ENCODE measurements at places on chromosomes 3 and 15.

DNA sequence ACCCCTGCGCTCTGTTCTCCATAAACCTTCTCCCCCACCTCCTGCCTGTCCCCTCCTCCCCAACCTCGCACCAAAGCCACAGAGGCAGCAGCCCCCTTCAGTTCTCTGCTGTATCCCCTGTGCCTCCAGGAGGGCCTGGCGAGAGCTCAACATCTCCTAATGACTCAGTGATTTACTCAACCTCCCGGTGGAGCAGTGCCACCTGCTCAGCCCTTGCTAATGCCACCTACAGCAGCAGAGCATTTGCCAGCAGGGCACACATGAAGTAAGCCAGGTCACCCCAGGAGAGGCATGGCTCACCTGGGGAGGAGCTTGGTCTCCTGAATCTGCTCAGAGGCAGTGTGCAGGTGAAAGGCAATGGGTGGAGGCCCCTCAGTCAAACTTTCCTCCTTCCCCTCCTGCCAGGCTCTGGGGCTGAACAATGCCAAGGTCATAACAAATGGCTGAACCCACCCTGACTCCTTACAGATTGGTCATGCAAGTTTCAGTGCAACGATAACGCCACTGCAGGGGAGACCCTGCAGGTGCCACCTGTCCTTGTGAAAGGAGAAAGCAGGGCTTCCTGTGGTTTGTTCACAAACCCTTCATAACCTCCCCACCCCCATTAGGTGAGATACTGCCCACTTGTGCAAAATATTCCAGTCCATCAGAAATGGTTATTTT, 19.8 kb downstream of the TRPM1 start:
- DNase-seq: no peak

DNA sequence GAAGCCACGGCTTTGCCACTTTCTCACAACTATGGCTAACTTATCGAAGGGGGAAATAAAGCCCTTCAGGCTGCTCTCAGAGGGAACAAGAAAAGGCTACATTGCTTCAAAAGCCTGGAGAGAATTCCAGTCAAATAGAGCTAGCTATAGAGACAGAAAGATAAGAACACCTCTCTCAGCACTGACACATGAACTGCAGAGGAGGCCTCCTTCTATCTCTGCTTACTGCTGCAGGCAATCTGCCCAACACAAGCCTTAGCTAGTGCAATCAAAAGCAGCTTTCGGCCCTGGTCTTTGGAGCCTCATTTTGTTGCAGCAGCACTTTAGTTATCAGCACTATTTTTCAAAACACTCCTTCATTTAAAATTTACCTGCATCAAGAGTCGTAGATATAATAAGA, 118.4 kb upstream of the ROBO1 start:
- no peak for DNase-seq

- no peak for DNase-seq
These were observed 28.1 kb upstream of the KLHL6 start for GRCh38 chr3:183583331-183584245.

DNA sequence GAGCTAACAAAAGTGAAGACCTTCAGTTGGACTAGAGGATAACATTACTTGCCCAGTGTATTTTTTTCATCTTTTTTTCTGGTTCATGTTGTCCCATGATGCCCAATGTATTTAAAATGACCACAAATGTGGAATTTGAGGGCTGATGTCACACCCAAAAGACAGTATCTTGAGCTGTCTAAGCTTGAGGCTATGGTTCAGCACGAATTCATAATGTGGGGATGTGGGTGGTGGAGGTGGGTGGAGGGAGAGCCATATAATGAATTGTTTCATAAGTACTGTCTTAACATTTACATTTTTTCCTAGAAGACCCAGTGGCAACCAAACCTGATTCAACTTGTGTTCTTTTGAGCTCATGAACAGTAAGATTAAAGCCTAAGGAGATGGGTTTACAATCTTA, 37.5 kb downstream of the CHAC1 start:
- no peak for DNase-seq

GRCh38 chr3:189950258-189950657, 170.4 kb downstream of the P3H2 start:
- no peak for DNase-seq

DNA sequence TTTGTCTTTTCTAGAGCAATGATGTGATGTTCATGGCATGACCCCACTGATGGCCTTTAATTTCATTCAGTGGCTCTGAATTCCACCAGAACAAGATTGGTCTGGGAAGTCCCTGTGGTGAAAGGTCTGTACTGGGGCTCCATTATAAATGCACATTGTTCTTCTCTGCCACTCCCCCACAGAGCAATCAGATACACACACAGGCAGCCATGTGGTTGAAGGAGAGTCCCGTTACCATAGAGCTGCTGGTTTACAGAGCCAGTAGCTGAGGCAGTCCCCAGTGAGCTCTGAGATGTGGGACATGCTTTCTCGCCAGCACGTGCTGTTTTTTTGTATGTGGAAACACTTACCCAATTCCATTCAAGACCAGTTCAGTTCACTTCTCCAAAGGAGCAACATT, 172.7 kb upstream of the TRIM42 start:
- no peak for DNase-seq

GRCh38 chr15:41629463-41629862, 30.7 kb upstream of the MGA start:
- DNase-seq: no peak

- DNase-seq: no peak
These were observed 15.4 kb upstream of the CX3CR1 start for GRCh38 chr3:39295184-39295775.

DNA sequence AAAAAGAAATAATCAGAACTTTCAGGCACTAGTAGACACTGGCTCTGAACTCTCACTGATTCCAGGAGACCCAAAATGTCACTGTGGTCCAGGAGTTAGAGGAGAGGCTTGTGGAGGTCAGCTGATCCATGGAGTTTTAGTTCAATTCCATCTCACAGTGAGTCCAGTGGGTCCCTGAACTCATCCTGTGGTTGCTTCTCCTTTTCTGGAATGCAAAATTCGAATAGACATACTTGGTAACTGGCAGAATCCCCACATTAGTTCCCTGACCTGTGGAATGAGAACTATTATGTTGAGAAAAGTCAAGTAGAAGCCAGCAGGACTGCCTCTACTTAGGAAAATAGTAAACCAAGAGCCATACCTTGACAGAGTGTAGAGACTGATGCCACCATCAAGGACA, 87.3 kb upstream of the OXTR start:
- no peak for DNase-seq

DNA sequence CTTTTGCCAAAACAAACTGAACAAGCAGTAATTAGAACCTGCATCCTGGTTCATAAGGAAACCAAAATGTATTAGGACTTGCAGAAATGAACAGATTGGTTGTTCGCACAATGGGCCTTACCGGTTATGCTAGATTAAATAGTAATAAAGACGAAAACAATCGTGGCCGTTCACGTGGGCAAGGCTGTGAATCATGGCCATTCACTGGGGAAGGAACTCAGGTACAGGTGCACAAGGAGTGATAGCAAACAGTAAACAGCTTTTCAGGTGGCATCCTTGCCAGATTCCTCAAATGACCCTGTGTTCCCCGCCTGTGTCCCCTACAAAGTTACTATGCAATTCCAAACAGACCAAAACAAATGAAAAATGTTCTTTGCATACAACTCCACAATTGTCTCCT, 8.2 kb downstream of the LRIG1 start:
- DNase-seq: no peak

DNA sequence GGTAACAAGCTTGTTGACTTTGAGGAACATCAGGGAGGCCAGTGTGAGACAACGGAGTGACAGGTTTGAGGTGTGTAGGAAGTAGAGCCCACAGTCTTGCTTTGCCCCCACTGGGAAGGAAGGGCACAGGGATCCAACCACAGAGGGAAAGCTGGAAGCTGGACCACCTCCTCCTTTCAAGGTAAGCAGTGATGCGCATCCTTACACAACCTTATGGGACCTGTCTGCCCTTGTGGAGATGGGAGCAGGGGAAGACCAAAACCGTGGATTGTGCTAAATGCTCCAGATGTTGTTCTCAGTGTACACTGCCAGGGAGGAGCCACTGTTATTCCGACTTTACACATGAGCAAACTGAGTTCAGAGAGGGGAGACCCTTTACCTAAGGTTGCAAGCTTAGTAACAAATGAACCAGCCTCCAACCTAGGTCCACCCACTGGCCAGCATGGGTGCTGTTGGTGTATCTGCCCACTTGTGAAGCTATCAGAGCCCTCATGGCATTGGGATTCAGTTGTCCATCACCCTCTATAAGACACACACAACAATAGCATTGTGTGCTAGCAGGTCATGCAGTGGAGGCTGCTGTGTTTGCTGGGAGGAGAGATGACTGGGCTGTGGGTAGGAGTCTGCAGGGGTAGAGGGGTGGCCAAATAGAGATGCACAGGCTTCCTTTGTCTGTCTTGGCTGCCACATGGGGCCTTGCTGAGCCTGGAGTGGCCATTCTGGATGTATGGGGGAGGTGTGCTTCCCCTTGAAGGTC, 586 bp upstream of the LSMEM2 start:
- DNase-seq: no peak

- DNase-seq: no peak
These were observed 5.1 kb downstream of the ZDHHC23 start for GRCh38 chr3:113952921-113953320.

DNA sequence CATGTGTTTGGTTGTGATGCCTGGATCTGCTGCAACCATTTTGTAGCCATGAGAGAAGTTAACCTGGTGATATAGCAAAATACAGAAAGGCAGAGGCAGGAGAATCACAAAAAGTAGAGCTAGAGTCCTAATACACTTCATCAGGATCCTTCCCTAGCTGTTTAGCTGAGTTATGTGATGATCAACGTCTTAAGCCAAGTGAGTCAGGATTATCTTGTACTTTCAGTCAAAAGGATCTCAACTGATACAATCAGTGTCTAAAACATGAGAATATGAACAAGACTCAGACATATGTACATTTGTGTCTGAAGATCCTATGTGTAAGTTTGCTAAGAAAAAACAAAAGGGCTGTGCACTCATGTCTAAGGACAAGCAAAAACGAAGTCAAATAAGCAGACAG, 236.9 kb downstream of the NTRK3 start:
- no peak for DNase-seq

DNA sequence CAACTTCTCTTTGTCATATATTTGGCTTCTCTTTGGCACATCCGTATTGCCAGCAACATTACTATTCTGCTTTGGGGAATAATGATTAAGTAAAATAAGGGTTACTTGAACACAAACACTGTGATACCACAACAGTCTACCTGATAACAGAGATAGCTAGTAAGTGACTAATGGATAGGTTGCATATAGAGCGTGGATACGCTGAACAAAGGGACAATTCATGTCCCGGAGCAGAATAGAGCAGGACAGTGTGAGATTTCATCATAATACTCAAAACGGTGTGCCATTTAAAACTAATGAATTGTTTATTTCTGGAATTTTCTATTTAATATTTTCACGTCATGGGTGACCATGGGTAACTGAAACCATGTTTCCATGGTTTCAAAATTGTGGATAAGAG, 54.1 kb downstream of the SCN5A start:
- no peak for DNase-seq

DNA sequence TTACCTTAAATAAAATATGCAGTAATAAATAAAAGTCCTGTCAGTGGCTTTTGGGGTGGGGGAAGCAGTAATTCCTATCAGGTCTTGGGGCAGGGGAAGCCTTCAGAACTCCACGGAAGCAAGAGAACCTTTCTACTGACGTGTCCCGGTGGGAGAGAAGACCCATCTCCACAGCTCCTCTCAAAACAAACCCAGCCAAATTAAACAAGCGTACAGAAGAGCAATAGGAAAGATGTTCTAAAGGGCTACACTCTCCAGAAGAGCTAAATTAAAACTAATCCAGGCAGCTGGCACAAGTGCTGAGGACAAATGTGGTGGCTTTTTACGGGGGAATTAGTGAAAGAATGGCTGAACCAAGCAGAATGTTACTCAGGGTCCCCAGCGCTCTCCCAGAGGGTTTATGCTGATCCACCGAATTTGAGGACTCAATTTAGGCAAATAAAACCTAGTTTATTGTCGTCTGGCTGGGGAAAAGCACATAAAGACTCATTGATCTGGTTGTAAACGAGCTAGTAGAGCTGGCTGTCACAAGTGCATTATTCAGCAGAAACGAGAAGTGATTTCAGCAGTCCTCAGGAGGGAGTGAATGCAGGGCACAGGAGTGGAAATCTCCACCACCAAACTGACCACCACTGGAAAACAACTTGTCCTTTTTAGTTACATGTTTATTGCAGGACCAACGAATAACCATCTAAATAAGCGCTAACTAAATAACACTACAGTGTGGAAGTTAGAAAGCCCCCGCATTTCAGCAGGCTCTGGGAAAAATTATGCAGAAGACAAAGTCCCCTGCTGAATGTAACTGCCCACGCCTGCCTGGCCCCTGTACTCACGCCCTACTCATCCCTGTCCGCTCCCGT, 13.5 kb downstream of the BFSP2 start:
- no peak for DNase-seq

DNA sequence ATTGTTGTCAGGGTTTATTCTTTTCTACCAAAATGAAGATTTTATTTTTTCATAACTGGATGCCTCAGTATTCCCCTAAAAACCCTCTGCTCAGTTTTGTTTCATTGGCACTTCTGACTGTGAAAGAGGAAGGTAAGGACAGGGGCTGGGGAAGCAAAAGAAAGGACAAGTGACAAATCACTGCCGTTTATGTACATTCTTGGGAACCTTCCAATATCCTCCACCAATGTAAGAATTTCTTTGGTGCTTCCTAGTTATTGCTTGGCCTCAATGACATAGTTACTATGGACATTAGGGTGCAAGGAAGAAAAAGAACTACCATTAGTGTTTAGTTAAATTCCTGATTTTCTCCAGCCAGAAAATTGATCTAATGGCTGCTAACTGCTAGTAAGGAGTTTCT, 131.0 kb upstream of the C15orf61 start:
- DNase-seq: no peak

- no peak for DNase-seq
These were observed 354.2 kb upstream of the TBL1XR1 start for GRCh38 chr3:177551431-177551836.

DNA sequence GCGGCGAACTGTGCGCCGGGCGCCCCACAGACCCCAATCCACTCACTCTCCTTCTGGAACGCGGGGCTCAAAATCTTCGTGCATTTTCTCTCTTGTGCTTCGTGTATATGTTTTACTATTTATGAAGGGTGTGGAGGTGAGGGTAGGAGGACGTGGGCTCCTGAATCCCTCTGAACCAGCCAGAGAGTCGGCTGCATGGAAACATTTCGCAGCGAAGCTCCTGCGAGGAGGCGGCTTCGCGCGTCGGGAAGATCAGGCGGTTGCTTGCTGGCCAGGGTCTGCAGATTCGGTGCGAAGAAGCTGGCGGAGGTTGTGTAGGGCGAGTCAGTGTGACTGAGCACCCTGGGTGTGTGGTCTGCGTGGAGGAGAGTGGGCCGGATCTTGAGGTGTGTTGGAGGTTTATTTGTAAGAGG, 1.1 kb downstream of the CNTN4 start:
- no peak for DNase-seq

- no peak for DNase-seq
These were observed 70.2 kb upstream of the BFSP2 start for GRCh38 chr3:133329626-133330025.

DNA sequence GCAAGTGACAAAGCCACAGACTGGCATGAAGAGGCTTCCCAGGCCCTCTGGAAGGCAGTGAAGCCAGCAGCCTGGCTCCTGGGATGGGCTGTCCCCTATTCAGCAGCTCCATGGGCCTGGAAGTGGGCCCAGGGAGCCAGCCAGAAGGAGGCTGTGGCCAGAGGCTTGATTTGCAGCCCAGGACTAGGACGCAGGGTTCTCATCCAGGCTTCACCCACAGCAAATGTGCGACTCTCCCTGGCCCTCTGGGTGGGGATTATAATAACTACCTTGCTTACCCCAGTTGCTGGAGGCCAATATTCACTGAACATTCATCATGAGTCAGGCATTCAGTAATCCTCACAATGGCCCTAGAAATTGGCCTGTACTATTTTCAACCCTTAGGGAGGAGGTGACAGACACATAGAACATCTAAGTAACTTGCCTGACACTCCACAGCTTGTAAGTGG, 24.6 kb upstream of the SRP14 start:
- no peak for DNase-seq
